ENCODE measurements at places on chromosomes 1 and 21. TPM values are rescaled to one million over a fixed set of nuclear protein-coding genes. Genes with fewer than 3 reads are reported as not detected.

The FMO4 gene
- 10.6 TPM for total RNA-seq

GRCh38 chr1:24360681-24361080, 41.5 kb downstream of the GRHL3 start:
- no peak for DNase-seq
- H3K27ac ChIP-seq: no peak overlapping the region
- no peaks in the 10 kb centered on the region for H3K4me1 ChIP-seq
- H3K4me3 ChIP-seq: no peak overlapping the region

- H3K4me1 ChIP-seq: peaks cover 15% of the 10 kb centered on the region
- H3K4me3 ChIP-seq: no peak overlapping the region
- DNase-seq: no peak
- peaks cover 3% of the 10 kb centered on the region for H3K27me3 ChIP-seq
- H3K27ac ChIP-seq: no peak overlapping the region
Measured at GRCh38 chr1:100535264-100535663, 2.7 kb upstream of the GPR88 start.

DNA sequence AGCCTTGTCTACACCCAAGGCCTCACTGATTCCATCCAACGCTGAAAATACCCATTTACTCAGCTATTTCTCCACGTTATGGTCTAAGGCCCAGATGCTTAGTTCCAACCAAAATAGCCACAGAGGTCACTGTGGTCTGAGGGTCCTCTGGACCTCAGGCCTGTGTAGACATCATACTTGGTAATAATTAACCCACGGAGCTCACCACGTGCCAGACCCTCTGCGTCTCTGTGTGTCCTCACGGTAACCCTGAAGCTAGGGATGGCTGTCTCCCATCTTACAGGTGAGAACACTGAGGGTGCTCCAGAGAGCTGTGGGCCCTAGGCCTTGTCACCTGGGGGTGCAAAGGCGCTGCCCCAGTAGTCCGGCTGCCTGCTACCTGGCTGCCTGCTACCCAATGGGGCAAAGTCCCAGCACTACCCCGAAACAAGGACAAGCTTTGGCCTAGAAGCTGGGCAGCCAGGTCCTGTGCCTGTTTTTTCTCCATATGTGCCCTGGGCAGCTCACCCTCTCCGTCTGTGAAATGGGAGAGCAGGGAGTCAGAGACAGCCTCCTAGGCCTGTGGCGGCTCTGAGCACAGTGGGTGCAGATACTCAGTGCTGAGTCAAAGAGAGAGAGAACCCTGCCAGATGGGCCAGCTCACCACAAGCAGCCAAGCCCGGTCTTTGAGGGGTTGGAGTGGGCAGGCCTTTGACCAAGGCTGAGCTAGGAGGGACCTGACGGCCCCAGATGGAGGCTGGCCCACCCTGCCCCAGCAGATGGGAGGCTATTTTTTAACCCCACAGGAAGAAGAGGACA, 17.0 kb upstream of the RUNX3 start:
- H3K4me1 ChIP-seq: no peaks in the 10 kb centered on the region
- no peak overlapping the region for H3K4me3 ChIP-seq
- no peaks in the 10 kb centered on the region for H3K36me3 ChIP-seq

- no peaks in the 10 kb centered on the region for H3K36me3 ChIP-seq
- no peak overlapping the region for H3K27ac ChIP-seq
- no peak for DNase-seq
- H3K4me1 ChIP-seq: peaks cover 31% of the 10 kb centered on the region
- no peaks in the 10 kb centered on the region for H3K27me3 ChIP-seq
Measured at GRCh38 chr1:171506525-171507304, 21.4 kb downstream of the PRRC2C start.

DNA sequence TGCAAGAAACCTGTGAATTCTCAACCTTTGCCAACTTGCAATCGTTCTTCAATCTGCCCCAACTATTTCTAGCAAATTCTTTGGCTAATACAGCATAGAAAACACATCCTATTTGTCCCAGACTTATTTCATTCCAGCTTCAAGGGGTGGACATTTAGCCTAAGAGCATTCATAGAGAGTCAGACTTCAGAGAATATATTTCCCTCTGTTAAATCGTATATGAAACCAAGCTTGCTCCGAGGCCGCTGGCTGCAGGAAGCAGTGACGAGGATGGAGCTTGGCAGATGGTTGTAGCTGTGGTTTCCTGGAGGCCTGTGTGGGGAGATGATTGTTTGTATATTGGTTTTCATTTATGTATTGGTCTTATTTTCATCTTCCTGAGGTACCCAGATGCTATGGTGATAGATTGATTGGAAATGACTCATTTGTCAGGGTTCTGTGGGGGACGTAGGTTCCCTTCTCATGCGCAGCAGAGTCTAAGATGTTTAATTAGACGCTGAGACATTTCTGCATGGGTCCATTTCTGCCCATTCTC, 26.1 kb downstream of the MAN1C1 start:
- DNase-seq: no peak
- H3K27me3 ChIP-seq: no peaks in the 10 kb centered on the region
- peak overlapping the region; percentile 11 for H3K4me3 ChIP-seq
- peaks cover 13% of the 10 kb centered on the region for H3K4me1 ChIP-seq

The FAM43B gene
- total RNA-seq: 3.0 TPM
